ENCODE measurements at places on chromosomes 3 and 15.
A peak's percentile ranks its signal among the peaks of the same experiment; 100 is the strongest.

DNA sequence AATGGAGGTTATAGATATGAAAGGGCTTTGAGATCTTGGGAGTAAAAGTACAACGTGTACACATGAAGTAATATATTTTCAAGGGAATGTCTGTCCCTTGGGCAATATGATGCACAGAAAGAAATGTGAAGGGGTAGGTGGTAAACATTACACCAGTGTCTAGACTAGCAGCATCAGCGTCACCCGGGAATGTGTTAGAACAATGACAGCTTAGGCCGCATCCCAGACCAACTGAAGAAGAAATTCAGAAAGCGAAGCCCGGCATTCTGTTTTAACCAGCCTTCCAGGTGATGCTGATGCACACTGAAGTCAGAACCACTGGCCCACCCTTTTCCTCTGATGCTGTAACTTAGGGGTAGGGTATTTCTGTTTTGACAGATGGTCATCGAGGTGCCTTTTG lies 6.3 kb downstream of the INAFM2 start:
- no peak for DNase-seq

GRCh38 chr3:49133226-49133951 lies 539 bp upstream of the LAMB2 start:
- peak; percentile 94 for DNase-seq

- DNase-seq = no peak
Measured at GRCh38 chr3:125309476-125309875, 65.6 kb downstream of the ZNF148 start.

DNA sequence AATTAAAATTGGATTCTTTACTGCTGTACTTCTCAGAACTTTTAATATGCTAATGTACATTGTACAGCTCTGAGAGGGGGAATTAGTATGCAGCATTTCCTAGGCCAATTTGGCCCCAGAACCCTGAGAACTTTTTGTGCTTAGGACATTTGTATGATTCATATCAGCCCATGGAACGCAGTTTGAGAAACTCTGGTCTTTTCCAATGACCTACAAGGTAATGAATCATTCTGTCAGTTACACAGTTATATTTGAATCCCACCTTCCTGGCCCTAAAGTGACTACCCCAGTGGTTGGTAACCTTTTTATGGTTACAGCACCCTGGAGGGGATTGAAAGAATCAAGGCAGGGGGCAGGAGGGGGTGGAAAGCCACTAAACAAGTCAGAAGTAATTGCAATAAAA lies 25.6 kb upstream of the KBTBD12 start:
- DNase-seq = peak; percentile 33

DNA sequence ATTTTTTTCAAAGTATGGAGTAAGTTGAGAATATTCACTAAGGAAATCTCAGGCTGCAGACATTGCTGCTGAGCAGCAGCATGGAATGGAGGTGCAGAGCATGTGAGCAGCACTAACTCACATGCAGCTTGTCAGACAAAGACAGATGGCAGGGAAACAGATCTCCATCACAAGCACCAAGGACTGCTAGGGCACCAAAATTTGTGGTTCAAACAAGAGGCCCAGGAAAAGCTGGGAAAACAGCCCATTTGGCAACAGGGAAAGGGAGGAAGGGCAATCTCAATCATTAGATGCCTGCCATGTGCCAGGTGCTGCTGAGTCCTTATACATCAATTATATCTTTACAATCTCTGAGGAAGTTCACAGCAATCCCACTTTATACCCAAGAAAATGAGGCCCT lies 47.2 kb upstream of the EIF1B start:
- no peak for DNase-seq

Data from AG20443 (cell line).